ENCODE measurements at places on chromosomes 5 and 9.

DNA sequence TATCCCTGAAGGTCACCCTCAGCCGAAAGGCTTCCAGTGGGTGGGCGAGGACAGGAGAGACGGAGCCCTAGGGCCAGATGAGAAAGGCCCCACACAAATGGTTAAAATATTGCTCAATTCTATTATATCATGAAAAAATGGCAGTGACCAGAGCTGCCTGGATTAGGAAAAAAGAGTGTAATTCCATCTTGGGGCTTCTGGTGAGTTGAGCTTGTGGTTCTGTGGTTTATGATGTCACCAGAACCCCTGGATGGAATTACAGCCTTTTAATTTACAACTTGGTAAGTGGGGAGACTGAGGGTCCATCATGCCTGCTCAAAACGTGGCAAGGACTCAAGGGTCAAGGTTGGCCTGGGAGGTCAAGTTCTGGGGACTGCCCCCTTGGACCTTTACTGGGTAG, 55.5 kb upstream of the STC2 start:
- no peak for DNase-seq

DNA sequence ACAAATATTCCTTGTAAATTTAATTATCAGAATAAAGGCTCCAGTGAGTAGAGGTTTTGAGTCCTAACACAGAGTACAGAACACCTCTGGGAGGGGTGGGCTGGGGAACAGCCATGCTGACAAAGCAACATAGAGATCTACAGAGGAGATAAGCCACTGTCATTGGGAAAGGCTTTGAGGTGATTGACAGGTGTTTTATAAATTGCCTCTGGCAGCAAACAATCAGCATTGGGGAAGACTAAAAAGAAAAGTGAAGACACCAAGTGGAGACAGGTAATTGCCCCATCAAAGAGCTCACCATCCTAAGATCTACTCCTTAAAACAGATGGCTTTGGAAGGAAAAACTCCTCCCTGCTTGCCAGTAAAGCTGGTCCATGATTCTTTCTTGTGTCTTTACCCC, 189.7 kb upstream of the TLE4 start:
- DNase-seq, result no peak

DNA sequence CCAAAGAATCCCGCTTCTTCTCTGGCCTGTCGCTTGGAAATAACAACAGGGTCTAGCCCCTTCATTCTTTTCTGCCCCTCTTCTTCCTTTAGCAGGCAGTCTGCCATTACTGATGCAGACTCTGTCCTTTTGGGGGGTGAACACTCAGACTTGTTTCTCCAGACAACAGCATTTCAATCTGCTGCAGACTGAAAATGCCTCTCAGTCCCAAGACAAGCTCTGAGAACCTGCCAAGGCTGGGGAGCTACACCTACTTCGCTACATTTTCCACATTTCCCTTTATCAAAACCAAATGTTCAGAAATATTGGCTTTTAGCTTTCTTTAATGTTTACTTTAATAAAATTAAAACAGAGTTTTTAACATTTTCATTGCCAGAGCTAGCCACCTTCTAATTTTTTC, 152.4 kb downstream of the MPDZ start:
- DNase-seq, result no peak

DNA sequence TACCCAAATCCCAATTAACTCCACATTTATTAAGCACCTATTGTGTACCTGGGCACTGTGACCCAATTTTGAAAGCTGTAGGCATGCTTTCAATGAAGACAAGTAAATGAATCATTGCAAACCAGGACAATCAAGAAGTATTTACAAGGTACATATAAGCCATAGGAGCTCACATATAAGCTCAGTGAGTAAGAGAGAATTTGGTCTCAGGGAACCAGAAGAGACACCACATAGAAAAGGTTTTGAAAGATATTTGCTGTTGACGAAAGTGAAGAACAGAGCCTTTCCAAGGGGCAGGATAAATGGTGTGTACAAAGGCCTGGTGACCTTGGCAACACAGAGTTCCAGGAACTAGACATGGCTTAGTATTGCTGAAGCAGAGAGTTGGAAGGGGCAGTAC, 187.6 kb downstream of the CD180 start:
- no peak for DNase-seq

DNA sequence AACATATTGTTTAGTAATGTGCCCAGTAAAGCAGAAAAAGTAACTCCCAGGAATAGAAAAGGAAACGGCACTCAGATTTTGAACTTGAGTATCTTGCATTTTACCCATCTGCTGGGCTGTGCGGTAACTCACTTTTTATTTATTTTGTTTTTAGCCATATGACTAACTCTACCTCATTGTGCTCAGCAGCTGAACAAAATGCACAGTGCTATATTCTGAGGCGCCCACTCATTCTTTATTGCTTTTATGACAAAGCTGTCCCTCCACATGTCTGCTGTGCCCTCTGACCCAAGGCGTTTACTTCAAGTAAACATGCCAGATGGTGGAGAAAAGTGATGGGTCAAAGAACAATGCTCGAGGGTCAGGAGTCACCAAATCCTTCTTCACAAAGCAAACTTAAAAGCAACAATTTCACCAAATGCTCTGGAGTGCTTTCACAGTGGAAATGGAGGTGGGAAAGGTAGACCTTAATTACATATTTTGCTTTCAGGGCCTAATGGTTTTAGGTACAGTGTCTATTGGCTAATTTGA, 215.2 kb upstream of the ELAVL2 start:
- DNase-seq, result no peak

- DNase-seq, result no peak
Measured at GRCh38 chr9:18253950-18254349, 220.0 kb upstream of the ADAMTSL1 start.

- DNase-seq, result no peak
Measured at GRCh38 chr5:134097211-134097749, 17.2 kb upstream of the TCF7 start.

DNA sequence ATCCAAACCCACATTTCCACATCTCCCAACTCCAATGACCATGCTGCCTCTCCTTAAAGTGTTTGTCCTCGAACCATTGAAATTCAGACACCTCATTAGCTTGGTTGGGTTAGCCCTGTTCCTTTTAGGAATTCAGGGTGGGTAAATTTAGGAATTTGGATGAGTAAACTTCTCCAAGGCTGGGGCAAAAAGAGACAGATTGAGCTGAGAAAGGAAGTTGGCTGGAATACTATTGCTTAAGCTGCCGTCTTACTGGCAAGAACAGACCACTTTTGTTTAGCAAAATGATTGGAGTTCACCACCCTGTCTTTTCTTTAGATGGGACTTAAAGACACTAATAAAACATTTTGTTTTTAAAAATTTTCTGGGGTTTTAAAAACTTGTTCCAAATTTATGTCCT, 143.6 kb upstream of the GDNF start:
- DNase-seq, result no peak

GRCh38 chr5:4862500-4862899, 277.6 kb upstream of the ADAMTS16 start:
- DNase-seq, result peak; percentile 58

GRCh38 chr5:71600783-71601182, 13.6 kb downstream of the MCCC2 start:
- no peak for DNase-seq

- DNase-seq, result no peak
Measured at GRCh38 chr9:83425240-83425639, 113.0 kb downstream of the FRMD3 start.

DNA sequence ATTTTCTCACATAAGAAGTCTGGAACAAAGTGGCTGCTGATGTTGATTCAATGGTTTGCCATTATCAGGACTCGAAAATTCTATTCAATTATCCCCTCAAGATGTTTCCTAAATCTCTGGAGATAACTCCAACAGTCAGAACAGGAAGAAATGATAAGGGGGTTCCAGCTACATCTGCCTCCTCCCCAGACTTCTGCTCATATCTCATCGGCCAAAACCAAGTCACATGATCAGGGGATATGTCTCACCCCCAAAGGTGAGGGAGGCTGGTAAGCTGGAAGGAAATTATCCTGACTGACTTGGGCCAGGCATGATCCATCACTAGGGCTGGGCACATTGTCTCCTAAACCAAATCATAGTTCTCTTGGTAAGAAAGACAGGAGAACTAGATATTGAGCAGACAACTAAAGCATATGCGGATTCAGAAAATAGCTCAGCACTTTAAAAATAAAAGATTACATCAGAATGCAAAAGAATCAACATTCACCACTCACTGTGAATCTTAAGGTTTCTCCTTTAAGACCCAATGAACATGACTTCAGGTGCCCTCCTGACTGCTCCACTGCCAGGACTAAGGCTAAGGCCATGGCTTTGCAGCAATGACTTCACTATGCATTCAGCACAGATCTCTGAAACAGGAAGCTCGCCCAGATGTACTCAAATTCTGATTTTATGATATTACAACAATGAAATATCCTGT, 306.3 kb downstream of the ENC1 start:
- no peak for DNase-seq

- no peak for DNase-seq
Measured at GRCh38 chr9:74951107-74951720, 1.5 kb downstream of the C9orf40 start.

DNA sequence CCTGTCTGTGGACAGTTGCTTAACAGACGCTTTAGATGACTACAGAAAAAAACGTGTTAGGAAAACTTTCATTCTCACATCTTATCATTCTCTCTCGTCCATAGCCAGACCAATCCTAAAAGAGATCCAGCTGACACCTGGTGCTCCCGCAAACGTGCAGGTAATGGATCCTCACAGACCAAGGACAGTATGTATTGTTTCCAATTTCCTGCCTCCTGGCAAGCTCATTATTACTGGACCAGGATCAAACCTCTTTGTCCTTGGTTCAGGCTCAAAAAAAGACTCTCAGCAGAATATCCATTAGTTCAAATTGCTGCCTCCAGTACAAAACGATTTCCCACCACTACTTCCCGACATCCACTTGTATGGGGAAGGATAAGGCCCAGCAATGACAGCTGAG, 62.4 kb downstream of the SERINC5 start:
- DNase-seq, result no peak

GRCh38 chr9:38342096-38342495, 50.4 kb upstream of the ALDH1B1 start:
- DNase-seq, result no peak

GRCh38 chr5:100901821-100902341, 1.2 kb downstream of the ST8SIA4 start:
- DNase-seq, result peak; percentile 59

- DNase-seq, result no peak
Measured at GRCh38 chr5:138658676-138659075, 83.5 kb upstream of the HSPA9 start.

DNA sequence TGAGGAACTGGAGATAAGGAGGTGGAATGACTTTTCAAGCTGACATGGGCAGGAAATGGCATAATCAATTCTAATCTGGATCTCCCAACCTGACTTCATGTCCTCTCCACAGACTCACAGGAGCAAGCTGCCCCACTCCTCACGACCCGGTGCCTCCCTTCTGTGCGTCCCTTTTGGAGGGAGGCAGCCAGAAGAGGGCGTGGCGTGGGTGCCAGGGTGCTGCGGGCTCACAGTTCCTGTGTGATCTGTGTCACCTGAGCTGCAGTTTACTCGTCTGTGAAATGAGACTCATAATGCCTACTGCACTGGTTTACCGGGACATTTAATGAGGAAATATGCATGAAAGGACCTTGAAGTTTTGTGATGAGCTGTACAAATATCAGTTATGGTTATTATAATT, 207.4 kb downstream of the DAB2IP start:
- DNase-seq, result no peak

DNA sequence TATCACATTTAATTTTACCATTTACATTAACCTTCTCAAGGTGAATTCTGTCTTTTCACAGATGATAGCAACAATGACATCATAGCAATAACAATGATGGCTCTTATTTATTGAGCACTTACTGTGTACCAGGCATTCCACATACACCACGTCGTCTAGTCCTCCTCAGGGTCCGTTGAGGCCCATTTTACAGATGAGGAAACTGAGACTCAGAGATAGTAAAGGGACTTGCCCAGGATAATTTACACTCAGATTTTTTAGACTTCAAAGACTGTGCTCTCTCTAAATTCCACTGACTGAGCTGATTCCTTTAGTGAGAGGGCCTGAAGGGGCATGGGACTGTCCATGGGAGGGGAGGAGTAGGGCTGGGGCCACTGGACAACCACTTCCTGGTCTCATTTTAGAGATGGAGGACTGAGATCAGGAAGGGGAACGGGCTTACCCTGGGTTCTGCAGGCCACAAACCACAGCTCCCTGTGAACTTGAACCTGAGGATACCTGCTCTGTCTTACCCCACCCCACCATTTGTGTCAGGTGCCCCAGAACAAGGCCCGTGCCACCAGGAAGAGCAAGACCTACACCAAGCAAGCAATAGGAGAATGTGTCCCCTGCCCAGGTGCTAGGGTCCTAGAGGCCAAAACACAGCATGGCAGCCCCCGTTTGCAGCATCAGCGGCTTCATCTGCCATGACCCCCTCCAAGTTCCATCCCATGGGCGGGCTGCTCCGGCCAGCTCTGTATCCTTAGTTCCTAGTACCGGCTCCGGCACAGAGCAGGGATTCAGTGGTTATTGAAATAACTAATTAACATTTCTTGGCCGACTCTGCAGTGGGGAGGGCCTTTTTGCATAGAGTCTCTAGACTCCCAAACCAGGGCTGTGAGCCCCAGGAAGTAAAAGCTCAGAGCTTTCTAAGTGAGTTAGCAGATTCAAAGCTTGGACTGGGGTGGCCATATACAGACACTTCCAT, 96.6 kb downstream of the RGS3 start:
- DNase-seq, result no peak

GRCh38 chr5:121164632-121165031, 687.0 kb upstream of the FTMT start:
- DNase-seq, result no peak

DNA sequence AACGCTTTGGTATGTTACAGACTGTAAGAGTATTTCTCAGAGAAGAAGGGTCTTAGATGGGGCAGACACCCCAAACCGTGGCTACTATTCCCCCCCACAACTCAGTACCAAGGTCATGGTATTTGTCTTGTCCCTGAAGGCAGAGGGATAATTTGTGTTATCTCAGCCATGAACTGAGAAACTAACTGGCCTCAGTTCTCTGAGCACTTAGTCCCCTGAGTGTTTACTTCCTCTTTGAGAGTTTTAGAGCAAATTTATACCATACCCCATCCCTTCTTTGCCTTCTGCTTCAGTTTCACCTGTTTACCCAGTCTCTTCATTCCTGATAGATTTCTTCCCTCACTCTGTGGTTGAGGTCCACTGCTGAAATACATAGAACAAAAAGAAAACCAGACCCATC, 183.9 kb downstream of the LRRC70 start:
- DNase-seq, result no peak

Measured in trophoblast cell (in vitro differentiated cells and primary cell).